ENCODE measurements at places on chromosomes 11 and 22. TPM values are rescaled to one million over a fixed set of nuclear protein-coding genes. Genes with fewer than 3 reads are reported as not detected.

- no peaks in the 10 kb centered on the region for H3K4me1 ChIP-seq
- no peak for DNase-seq
- H3K4me3 ChIP-seq = no peak overlapping the region
- no peaks in the 10 kb centered on the region for H3K36me3 ChIP-seq
- no peaks in the 10 kb centered on the region for H3K27me3 ChIP-seq
Measured at GRCh38 chr22:33780531-33781136, 139.6 kb downstream of the LARGE1 start.

DNA sequence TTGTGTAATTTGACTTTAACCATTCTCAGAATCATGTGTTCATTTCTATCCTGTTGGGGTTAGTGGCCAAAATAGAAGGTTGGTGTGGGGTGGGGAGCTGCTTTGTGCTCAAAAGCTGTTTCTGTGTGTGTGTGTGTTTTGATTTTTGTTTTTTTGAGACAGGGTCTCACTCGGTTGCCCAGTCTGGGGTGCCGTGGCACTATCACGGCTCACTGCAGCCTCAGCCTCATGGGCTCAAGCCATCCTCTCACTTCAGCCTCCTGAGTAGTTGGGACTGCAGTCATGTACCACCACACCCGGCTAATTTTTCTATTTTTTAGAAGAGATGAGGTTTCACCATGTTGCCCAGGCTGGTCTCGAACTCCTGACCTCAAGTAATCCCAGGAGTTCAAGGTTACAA, 18.1 kb upstream of the AIFM3 start:
- no peaks in the 10 kb centered on the region for H3K27me3 ChIP-seq
- no peak for DNase-seq
- H3K4me1 ChIP-seq = peaks cover 37% of the 10 kb centered on the region
- H3K27ac ChIP-seq = no peak overlapping the region
- peaks cover 53% of the 10 kb centered on the region for H3K36me3 ChIP-seq

- no peaks in the 10 kb centered on the region for H3K27me3 ChIP-seq
- H3K4me1 ChIP-seq = peaks cover 1% of the 10 kb centered on the region
- H3K27ac ChIP-seq = no peak overlapping the region
- no peaks in the 10 kb centered on the region for H3K36me3 ChIP-seq
Measured at GRCh38 chr22:44645083-44645482, 56.9 kb upstream of the PRR5 start.

DNA sequence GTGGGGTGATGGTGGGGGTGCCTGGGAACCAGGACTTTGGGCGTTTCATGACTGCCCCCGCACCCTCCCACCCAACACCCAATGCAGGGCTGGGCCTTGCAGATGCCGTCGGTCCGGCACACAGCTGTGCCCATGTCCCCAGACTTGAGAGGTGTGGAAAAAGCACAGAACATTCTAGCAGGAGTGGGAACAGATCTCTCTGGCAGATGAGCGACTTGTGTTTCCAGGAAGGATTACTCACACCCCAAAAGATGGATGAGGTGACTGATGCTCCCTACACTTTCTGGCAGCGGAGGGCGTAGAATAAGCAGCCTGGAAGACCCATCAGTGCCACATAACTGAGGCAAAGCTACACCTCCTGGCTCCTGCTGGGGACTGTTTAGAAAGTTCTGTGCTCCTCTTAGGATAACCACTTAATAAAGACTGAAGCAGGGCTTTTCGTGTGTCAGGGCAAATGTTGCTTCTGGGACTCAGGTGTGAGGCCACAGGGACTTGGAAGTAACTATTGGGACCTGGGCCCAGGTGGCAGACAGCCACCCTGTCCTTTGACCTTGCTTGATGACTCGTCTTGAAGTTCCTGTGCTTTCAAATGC, 24.2 kb downstream of the FBLN1 start:
- no peak overlapping the region for H3K27ac ChIP-seq
- DNase-seq = no peak
- no peaks in the 10 kb centered on the region for H3K36me3 ChIP-seq
- H3K4me1 ChIP-seq = no peaks in the 10 kb centered on the region

TMEM134 gene
- 52.4 TPM for total RNA-seq

NRGN gene
- total RNA-seq = 0.84 TPM

OR51B5 gene
- total RNA-seq = not detected

HBE1 gene
- not detected for total RNA-seq

SERPING1 gene
- total RNA-seq = 0.53 TPM

Data from CD4-positive, alpha-beta T cell (primary cell).